Activated CD8-positive, alpha-beta memory T cell treated with anti-CD3 and anti-CD28 coated beads for 4 hours (primary cell): ENCODE measurements at places on chromosomes 7 and 10.

DNA sequence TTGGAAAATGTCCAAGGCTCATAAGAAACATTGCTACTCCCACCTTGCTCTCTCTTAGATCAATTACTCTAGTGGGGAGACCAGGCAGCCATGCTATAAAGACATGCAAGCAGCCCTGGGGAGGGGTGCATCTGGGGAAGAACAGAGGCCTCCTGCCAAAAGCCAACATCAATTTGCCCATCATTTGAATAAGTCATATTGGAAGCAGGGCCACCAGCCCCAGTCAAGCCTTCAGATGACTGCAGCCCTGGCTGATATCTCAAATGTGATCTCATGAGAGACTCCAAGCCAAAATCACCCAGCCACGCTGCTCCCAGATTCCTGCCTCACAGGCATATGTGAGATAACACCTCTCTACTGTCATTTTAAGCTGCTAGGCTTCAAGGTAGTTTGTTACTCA, 157.5 kb upstream of the PDE1C start:
- no peak for DNase-seq

DNA sequence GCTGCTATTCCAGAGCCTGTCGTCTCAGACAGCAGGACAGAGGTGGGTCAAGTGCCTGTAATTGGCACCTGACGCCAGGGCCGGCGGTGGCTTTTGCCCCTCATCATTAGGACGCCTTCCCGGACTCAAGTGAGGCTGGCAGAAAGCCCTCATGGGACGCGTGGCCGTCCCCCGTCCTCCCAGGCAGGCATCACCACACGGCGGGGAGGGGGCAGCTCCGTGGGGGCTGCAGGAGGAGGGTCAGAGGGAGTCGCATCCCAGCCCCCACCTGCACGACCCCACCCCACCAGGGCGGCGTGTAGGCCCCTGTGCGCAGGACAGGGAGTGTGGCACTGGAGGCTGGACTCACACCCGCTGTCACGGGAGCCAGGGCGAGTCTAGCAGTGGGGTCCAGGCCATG, 16.3 kb downstream of the CFAP46 start:
- no peak for DNase-seq

GRCh38 chr7:140400381-140400780, 2.1 kb upstream of the SLC37A3 start:
- DNase-seq = no peak

DNA sequence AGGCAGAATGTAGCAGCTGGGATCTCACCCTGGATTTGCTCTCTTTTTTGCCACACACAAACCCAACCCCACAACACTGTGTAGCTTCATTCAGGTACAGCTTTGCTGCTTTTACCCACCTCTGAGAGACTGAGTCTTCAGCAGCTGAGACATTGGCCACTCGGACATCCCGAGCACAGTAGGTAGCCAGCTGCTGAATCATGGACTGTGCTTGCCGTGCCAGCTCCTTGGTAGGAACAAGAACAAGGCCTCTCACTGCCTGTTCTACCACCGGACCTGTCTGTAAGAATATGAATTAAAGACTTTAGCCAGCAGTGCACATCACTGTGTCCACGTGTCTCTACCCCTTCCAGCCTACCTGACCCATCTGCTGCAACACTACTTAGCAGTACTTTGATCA, 937 bp downstream of the DDX56 start:
- DNase-seq = no peak
